ENCODE measurements at places on chromosomes 16 and 17. TPM values are rescaled to one million over a fixed set of nuclear protein-coding genes. Genes with fewer than 3 reads are reported as not detected.

The HS3ST4 gene
- polyA plus RNA-seq, result 0.11 TPM

The NTN3 gene
- polyA plus RNA-seq, result 6.3 TPM

The MTHFSD gene
- 28.5 TPM for polyA plus RNA-seq

The PALB2 gene
- 16.2 TPM for polyA plus RNA-seq

The FBXL19 gene
- polyA plus RNA-seq, result 23.5 TPM

The C16orf54 gene
- 0.58 TPM for polyA plus RNA-seq

The ABCA8 gene
- 74.8 TPM for polyA plus RNA-seq

The TUBG2 gene
- polyA plus RNA-seq, result 25.3 TPM

The HOXB7 gene
- polyA plus RNA-seq, result 7.8 TPM

The TUFM gene
- 205 TPM for polyA plus RNA-seq

The TBC1D3C gene
- polyA plus RNA-seq, result not detected

The HSF5 gene
- polyA plus RNA-seq, result 0.12 TPM

The KIFC3 gene
- polyA plus RNA-seq, result 61.8 TPM

The HASPIN gene
- polyA plus RNA-seq, result 2.5 TPM
